CD4-positive, alpha-beta T cell (primary cell): ENCODE measurements at places on chromosomes 11 and 22. TPM values are rescaled to one million over a fixed set of nuclear protein-coding genes. Genes with fewer than 3 reads are reported as not detected.

DNA sequence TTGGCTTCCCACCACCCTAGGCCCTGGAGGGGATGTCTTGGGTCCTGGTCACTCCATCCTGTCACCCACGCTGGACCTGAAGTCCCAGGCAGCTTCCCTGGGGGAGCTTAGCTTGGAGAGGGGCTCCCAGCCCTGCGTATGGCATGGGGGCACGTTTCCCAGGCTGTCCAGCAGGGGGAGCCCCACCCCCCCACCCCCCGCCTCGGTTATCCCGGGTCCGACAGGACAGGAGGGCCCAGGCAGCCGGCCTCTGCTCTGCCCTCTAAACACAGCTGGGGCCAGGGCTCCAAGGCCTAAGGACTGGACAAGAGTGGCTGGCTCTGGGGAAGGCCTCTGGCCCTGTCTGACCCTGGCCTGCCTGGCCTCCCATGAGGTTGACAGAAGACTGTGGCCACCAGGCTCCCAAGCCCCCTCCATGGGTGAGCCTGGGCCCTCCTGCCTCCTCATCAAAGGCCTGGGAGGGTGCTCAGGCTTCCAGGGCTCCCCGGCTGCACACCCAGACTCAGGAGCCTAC lies 104.8 kb downstream of the NECTIN1 start:
- no peaks in the 10 kb centered on the region for H3K36me3 ChIP-seq
- DNase-seq: no peak
- no peaks in the 10 kb centered on the region for H3K27me3 ChIP-seq
- H3K27ac ChIP-seq: no peak overlapping the region

The KCNE3 gene
- total RNA-seq: 0.22 TPM

DNA sequence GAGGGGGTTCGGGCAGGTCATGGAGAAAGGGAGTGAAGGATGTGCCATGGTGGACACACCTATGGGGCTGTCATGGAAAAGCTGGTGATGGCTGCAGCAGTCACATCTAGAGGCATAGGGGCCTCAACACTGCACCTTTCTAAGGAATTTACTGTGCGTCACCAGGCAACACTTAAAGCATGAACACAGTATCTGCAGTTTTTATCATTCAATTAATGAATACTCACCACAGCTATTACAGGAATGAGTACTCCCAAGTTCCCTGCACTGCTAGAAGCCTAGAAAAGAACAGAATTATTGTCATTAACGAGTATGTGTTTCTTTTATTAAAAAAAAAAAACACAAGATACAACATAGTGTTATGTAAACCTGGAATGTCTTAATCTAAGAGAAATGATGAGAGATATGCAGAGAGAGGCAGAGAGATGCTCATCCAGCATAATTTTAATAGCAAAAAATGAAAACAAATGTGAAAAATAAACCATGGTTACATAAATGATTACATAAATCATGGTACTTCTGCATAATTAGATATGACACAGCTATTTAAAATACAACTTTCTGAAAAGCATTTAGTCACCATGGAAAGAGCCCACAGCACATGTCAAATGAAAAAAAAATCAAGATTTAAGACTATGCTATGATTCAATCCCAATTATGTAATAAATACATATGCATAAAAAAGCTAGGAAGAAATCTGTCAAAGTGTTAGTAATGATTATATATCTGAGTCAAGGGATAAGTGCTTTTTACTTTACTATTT lies 19.2 kb downstream of the SERPIND1 start:
- H3K4me3 ChIP-seq: no peak overlapping the region
- no peak for DNase-seq
- H3K36me3 ChIP-seq: peaks cover 82% of the 10 kb centered on the region
- no peak overlapping the region for H3K27ac ChIP-seq
- H3K4me1 ChIP-seq: no peaks in the 10 kb centered on the region
- no peaks in the 10 kb centered on the region for H3K27me3 ChIP-seq

DNA sequence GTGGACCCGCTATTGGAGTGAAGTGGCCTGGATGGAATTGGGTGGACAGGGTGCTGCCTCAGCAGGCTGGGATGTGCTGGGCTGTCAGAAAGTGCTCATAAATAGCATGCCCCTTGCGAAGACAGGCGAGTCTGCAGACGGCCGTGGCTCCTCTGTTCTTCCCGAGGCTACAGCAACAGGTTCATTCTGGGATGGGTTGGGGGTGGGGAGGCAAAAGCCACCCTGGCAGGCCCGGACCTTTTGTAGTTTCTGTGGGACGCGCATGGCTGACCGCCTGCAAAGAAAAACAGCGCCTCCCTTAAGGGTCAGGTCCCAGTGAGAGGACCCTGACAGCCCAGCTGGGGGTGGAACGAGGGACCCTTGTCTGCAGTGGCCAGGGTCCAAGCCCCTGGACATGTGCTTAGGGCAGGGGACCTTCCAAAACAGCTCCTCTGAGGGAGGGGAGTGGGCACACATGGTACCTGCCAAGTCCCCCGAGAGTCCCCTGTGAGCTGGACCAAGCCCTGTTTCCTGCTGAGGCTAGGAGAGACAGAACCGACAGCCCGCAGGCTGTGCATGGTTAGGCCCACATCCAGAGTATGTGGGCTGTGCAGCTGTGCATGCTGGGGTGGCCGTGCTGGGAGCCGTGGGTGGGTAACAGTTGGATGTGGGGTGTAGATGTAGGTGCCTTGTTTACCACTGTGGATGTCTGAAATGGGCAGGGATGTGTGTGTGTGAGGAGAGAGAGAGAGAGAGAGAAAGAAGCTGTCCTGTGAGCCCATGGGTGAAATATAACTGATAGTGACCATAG lies at the start of gene CRYBB3:
TSS of gene CRYBB3 (plus strand) at position 128 of the 790 bp plus-strand sequence. CDS start 1,539 bp downstream, outside the sequence.
- H3K27ac ChIP-seq: no peak within 1 kb of the TSS
- no peaks in the 10 kb centered on the region for H3K27me3 ChIP-seq
- H3K4me3 ChIP-seq: no peak within 1 kb of the TSS
- H3K4me1 ChIP-seq: no peaks in the 10 kb centered on the region
- DNase-seq: no peak

GRCh38 chr11:132050577-132051165 lies 680.3 kb downstream of the NTM start:
- H3K27me3 ChIP-seq: no peaks in the 10 kb centered on the region
- no peak overlapping the region for H3K27ac ChIP-seq
- DNase-seq: no peak
- H3K4me1 ChIP-seq: no peaks in the 10 kb centered on the region
- no peak overlapping the region for H3K4me3 ChIP-seq
- H3K36me3 ChIP-seq: no peaks in the 10 kb centered on the region

DNA sequence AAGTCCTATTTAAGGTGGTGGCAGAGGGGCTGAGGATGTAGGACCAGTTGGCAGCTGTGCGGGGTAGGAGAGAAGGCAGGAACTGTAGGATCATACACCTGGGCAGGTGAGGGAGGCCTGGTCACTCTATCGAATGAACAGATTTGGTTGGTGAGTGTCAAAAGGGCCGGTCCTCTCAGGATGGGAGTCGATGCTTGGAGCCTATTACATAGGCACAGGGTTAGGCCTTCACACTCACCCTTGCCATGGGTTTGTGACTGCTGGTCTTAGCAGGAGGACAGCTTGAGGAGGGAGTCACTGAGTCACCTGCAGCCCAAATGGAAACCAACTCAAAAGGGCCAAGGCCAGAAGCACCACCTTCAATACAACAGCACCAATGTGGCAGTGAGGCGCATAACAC lies 80.2 kb upstream of the NARS2 start:
- no peaks in the 10 kb centered on the region for H3K36me3 ChIP-seq
- DNase-seq: no peak
- no peak overlapping the region for H3K4me3 ChIP-seq
- H3K27ac ChIP-seq: no peak overlapping the region

The PLEKHB1 gene
- total RNA-seq: 30.8 TPM

The CERK gene
- 84.6 TPM for total RNA-seq
